Caco-2 (cell line): ENCODE measurements at places on chromosomes 16 and 17.

- peak; percentile 34 for DNase-seq
These were observed 175.4 kb downstream of the SEC14L1 start for GRCh38 chr17:77316191-77316641.

DNA sequence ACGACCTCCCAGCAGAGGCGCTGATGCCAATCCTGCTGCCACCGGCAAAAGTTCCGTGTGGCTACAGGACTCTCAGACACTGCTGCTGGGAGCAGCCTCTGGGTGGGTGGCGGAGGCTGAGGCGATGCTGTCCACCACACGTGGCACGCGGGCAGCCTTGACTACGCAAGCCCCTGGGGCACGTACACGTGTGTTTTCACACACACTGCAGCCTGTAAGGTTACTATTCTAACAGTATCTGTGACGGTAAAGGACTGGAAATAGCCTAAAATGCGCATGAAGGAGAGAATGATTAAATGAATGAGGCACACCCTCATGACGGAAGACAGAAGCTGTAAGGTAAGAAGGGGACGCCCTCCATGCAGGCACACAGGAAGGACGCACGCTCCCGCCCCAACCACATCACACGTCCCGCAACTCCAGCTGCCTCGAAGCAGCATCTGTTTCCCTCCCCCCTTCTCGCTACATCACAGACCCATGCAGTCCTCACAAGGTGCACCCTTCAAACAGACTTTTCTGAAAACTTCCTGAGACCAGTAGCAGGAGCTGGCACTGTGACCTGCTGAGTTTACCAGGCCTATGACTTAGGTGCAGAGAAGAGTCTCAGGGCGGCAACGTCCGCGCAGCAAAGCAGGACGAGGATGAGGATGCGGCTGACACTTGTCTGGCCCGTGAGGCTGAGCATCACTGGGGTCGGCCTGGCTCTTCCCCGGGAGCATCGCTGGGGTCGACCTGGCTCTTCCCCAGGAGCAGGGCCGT is 28.7 kb upstream of the FASN start:
- no peak for DNase-seq

GRCh38 chr17:45319239-45319703 is 2.5 kb upstream of the MAP3K14 start:
- no peak for DNase-seq

- no peak for DNase-seq
These were observed 186.3 kb upstream of the NLRP1 start for GRCh38 chr17:5770441-5771270.

DNA sequence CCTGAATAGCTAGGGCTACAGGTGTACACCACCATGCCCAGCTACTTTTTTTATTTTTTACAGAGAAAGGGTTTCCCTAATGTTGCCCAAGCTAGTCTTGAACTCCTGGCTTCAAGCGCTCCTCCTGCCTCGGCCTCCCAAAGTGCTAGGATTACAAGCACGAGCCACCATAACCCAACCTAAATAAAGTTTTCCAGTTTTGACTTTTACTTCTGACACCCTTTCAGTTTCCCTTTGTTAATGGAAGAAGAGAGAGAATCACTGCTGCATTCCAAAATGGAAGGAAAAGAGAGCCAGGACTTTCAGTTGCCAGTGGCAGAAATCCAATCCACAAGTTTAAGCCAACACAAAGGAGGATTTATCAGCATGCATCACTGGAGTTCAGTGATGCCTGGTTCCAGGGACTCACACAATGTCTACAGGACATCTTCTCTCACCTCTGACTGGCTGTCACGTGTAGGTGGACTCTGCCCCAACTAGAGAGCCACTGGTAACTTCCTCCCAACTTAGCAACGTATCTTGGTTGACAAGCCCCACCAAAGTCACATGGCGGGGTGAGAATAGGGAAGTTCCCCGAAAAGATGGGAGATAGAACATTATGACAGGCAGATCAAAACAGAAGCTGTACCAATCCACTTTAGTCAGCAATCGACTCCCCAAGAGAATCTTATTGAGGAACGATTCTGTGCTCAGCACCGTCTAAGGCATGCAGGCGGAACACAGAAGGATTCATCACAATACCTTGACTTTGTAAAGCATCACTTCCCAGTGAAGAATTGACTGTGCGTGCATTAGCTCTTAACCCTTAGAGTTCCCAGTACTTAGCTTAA is 46.5 kb downstream of the GAS7 start:
- no peak for DNase-seq

- no peak for DNase-seq
These were observed 81.6 kb upstream of the CACNG3 start for GRCh38 chr16:24174504-24174903.

DNA sequence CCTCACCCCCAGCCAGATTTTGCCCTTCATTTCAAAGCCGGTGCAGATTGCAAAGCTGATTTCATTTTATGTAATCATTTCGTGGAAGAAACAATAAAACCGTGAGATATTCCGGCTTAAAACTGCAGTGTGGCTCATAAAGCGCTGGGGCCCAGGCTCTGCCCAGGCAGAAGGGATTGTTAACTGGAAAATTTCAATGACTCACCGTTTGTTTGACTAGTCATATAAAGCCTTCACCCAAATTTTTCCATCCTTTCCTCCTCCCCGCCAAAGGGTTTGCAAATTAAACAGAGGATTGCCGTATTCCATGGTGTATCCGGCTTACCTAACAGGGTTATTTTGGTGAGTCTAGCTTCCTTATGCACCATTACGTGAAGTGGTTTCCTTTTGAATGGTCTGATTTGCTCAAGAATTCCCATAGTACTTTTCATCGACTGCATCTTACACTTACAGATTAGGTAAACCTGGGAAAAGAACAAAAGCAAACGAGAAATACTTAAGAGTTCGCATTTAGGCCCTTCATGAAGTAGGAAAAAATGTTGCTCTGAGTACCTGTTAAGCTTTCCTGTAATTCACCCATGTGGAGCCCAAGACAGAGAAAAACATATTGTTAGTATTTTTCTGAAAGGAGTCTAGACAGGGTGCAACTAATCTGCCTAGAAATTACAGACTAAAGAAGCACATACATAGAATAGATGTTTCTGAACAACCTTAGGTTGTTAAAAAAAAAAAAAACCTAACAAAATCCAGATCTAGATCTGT is 949 bp upstream of the GSPT1 start:
- peak; percentile 73 for DNase-seq

GRCh38 chr16:85473323-85473722 is 139.8 kb upstream of the GSE1 start:
- no peak for DNase-seq

GRCh38 chr16:85535352-85536072 is 77.6 kb upstream of the GSE1 start:
- DNase-seq = peak; percentile 98

GRCh38 chr17:35129973-35130351 is 8.5 kb downstream of the FNDC8 start:
- DNase-seq = no peak

- no peak for DNase-seq
These were observed 132.9 kb upstream of the ANKFN1 start for GRCh38 chr17:56020369-56020768.

DNA sequence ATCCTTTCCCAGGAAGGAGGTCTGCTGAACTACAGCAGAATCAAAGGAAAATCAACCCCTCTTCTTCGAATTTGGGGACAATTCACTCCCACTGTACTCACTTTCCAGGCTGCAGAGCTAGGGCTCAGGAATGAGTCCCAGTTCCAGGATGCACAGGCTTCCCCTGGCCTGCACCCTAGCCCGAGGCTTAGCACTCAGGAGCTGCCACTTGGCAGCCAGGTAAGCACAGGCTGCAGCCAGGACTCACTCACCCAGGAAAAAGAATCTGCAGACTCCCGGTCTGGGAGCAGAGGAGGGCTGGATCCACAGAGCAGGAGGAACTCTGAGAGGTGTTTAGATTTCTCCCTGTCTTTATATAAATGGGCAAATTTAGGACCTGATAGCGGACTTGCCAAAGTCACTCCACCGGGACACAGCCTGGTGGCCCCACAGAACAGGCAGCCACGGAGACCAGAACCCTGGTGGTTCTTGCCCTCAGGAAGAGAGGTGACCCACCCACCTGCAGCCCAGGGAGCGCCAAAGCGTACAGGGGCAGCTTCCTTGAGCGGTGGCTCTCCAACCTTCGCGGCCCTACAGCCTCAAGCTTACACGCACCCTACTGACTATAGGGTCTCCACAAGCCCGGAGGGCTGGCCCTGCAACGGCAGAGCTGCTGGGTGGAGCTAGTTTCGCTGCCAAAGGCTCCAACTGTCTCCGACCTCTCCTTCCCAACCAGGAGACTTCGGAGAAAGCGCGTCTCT is 4.8 kb downstream of the CBLN1 start:
- DNase-seq = no peak

DNA sequence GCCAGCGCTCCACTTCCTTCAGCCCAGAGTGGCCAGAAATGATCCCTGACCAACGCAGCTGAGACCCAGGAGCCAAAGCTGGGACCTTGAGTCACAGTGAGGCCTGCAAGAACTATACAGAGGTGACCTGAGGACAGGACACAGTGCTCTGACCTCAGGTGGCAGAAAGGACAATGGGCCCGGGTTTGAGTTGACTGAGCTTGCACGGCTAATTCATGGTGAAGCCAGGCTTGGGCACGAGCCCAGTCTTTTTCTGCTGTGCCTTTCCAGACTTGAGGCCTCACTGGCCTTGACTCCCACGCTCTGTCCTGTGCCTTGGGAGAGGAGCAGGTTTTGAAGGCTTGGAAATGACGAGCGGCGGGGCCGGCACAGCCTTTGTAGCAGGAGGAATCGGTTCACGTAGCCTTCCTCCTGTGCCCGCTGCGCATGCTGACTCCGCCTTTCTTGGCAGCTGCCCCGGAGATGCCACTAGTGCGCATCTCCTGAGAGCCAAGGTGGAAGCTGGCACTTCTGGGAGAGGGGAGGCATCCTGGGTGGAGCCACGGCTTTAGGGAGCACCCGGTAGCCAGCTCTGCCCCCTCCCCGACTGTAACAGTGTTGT is 34.9 kb downstream of the NDEL1 start:
- no peak for DNase-seq
